ENCODE measurements at places on chromosomes 7 and 10. TPM values are rescaled to one million over a fixed set of nuclear protein-coding genes. Genes with fewer than 3 reads are reported as not detected.

NRG3 gene
- 0.16 TPM for total RNA-seq

CYP3A7 gene
- not detected for total RNA-seq

MKI67 gene
- total RNA-seq: 83.6 TPM

TFEC gene
- total RNA-seq: 0.40 TPM

SLC29A4 gene
- total RNA-seq: 0.37 TPM

TMEM236 gene
- total RNA-seq: not detected

GIMAP7 gene
- total RNA-seq: not detected

Data from A375 (cell line).